ENCODE measurements at places on chromosomes 5 and 9. TPM values are rescaled to one million over a fixed set of nuclear protein-coding genes. Genes with fewer than 3 reads are reported as not detected.

GRCh38 chr5:14121552-14121951 is 21.6 kb upstream of the TRIO start:
- DNase-seq = no peak

- no peak for DNase-seq
These were observed 4.8 kb downstream of the GPX3 start for GRCh38 chr5:151025250-151025606.

- DNase-seq = no peak
These were observed 163.8 kb downstream of the GABRB2 start for GRCh38 chr5:161382685-161383084.

GRCh38 chr5:111769541-111769940 is 12.5 kb upstream of the NREP start:
- DNase-seq = no peak

- peak; percentile 88 for DNase-seq
These were observed 42.5 kb downstream of the ITGA2 start for GRCh38 chr5:53031695-53032096.

Gene FOXD4L4
- 0.15 TPM for total RNA-seq

DNA sequence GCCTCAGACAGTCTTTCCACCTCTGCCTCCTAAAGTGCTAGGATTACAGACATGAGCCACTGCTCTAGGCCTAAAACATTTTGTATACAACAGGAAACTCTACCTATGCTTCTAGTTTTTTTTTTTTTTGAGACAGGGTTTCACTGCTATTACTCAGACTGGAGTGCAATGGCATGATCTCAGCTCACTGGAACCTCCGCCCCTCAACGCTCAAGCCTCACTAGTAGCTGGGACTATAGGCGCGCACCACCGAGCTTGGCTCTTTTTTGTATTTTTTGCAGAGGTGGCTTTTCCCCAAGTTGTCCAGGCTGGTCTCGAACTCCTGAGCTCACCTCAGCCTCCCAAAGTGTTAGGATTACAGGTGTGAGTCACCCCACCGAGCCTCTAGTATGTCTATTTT is 5.4 kb downstream of the HSPA9 start:
- no peak for DNase-seq

- peak; percentile 65 for DNase-seq
These were observed 2.1 kb upstream of the OGN start for GRCh38 chr9:92406477-92406876.

GRCh38 chr9:82320566-82320965 is 332.0 kb downstream of the SPATA31D1 start:
- no peak for DNase-seq

Gene IL31RA
- 0.90 TPM for total RNA-seq

- no peak for DNase-seq
These were observed 95.5 kb upstream of the PRLR start for GRCh38 chr5:35325836-35326235.

- peak; percentile 56 for DNase-seq
These were observed 1167.6 kb downstream of the CDH12 start for GRCh38 chr5:21685522-21685921.

DNA sequence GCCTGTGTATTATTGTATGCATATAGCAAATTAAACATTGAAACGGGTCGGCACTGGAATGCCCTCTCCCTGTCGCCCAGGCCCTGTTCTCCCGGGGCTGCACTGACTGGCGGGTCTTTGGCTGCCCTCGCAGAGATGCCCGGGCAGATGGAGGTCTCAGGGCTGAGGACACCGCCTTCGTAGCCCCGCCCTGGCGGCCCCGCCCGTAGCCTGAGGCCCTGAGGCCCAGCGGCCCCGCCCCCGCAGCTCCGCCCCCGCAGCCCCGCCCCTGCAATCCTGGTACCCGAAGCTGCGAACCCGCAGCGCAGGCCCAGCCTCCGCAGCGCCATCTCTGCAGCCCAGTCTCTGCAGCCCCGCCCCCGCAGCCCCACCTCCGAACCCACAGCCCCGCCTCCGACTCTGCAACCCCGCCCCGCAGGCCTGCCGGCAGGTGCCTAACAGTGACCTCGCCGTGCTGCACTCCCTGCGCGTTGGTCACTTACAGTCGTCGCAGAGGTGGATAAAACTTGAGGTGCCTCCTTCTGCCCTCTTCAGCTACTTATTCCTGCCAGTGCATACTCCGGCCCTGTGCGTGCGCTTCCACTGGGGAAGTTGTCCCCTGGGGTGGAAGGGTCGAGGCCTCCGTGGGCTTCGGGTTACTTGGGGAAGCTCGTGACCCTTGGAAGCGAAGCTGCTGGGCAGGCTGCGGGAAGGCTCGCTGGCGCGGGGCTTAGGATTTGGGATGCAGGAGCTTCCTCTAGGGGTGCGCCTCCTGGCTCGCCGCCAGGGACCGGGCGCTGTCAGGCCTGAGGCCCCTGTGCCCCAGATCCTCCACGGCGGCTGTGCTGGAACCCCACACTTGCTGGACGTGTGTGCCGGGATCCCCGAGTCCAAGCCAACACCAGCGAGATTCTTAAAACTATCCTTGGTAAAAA is 72.3 kb downstream of the ICE1 start:
- peak; percentile 29 for DNase-seq

Gene ADAMTS12
- total RNA-seq = 0.88 TPM

- DNase-seq = no peak
These were observed 35.9 kb downstream of the ANXA6 start for GRCh38 chr5:151121665-151122064.

- DNase-seq = no peak
These were observed 85.6 kb upstream of the ATP10B start for GRCh38 chr5:160937570-160937969.

DNA sequence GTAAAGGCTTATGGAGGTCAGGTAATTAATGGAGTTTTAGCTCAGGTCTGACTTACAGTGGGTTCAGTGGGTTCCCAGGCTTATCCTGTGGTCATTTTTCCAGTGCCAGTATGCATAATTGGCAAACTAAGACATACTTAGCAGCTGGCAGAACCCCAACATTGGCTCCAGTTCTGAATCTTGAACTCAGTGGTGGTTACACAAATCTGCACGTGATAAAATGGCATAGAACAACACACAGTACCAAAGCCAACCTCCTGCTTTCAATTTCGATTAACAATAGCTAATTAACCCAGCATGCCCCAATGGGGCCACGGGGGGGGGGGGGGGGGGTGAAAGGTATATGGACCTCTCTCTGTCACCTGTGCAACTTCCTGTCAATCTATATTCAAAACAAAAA is 19.0 kb upstream of the BARX1 start:
- no peak for DNase-seq

GRCh38 chr5:126924331-126925033 is 105.9 kb downstream of the MARCHF3 start:
- no peak for DNase-seq

GRCh38 chr5:7957329-7957728 is 88.4 kb downstream of the MTRR start:
- no peak for DNase-seq

Gene PCDHA6
- not detected for total RNA-seq

- no peak for DNase-seq
These were observed 123.3 kb upstream of the MVB12B start for GRCh38 chr9:126203313-126203712.

- no peak for DNase-seq
These were observed 24.7 kb upstream of the SLC6A19 start for GRCh38 chr5:1176473-1177391.

GRCh38 chr5:178246624-178247279 is 14.2 kb upstream of the PHYKPL start:
- DNase-seq = no peak

GRCh38 chr9:11233696-11234095 is 620.9 kb upstream of the PTPRD start:
- DNase-seq = no peak

DNA sequence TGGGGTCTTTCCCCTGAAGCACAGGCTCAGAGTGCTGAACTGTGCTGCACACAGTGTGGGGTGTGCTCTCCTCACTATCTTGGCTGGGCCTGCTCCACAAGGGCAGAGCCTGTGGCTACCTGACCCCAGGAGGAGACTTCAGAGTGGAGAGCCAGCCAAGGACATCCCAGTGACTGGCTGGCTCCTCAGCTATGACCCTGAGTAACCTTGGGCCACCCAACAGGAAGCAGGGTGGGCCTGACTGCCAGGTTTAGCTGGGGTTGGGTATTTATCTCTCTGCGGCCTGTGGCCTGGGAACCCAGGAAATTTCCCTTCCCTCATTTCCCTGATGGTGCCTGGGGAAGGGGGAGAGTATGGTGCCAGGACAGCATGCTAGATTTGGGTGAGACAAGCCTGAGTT is 2.1 kb upstream of the EEIG1 start:
- no peak for DNase-seq

DNA sequence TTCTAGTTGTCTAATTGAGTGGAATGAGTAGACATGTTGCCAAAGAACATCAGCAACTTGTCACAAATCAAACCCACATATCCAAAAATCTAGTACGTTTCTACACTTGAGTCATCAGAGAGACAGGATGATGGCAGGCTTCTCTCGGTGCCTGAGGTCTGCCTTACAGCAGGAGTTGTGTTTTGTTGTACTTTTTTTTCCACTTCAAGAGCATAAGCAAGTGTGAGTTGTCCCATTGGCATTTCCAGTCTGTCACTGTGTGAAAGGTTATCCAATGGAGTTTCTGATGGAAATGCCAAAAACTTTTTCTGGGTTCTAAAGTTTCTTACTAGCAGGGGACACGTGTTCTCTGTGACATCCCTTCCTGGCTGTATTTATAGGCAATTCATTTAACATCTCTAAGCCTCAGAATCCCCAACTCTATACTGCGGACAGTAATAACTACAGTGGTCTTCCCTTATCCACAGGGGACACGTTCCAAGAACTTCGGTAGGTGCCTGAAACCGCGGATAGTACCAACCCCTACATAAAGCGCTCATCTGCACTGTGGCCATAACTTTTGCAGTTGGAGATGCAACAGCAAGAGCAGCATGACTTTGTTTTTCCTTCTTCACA is 246.5 kb downstream of the SYK start:
- DNase-seq = peak; percentile 83

Gene GAS1
- 0.15 TPM for total RNA-seq

DNA sequence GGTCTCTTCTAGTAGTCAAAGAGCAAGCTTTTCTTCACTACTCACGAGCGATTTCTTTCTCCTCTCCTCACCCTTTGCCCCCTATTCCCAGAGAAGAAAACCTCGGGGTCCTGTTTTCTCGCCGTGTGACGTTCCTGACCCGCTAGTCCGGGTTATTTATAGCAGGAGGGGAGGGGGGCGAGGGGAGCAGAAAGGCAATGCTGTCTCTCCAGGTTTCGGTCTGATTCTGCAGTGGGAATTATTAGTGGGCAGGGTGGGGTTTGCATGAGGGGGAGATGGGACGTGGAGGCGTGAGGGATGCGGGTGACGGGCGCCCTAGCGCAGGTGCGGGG is 847 bp upstream of the GABRB2 start:
- no peak for DNase-seq

Gene LIFR
- 36.4 TPM for total RNA-seq

DNA sequence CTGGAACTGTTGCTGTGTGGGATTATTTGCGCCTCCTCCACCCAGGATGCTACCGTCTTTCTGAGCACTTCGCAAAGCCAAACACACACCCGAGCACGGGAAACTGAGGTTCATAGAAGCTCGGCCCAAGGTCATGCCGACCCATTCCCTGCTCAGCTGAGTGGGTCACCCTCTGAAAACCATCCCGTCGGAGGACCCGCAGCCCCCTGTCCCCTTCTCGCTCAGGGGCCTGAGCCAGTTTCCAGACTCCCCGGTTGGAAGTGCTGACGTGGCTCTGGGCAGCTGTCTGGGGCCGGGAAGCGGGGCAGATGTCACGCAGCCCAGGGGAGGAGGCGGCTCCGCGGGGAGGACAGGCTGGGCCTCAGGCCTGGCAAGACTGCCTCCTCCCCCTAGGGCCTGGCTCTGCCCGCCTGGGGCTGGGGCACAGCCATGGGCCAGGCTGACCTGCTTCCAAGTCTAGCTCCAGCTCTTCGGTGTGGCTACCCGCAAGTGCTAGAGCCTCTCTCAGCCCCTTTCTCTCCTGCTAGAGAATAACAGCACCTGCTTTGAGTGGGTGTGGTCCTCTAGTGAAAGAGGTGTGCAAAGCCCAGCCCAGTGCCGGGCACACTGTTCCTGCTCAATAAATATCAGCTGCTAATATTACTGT is 9.9 kb upstream of the CXXC5 start:
- DNase-seq = peak; percentile 38

DNA sequence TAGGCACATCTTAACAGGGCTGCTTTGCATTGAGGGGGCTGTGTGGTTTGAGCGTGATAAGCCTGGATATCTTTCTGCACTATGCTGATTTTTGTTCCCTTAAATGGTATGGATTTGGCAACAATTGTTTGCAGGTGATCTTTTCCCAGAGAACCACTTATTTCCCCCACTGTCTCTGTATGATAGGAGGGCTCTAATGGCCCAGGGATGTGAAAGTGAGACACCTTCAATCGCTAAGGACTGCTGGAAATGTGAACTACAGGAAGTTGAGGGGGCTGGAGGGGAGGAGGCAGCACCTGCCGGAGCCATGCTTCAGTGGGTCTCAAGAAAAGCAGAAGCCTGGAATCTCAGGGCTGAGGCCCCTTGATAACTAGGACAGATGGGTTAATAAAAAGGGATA is 29.4 kb downstream of the SYK start:
- DNase-seq = no peak

DNA sequence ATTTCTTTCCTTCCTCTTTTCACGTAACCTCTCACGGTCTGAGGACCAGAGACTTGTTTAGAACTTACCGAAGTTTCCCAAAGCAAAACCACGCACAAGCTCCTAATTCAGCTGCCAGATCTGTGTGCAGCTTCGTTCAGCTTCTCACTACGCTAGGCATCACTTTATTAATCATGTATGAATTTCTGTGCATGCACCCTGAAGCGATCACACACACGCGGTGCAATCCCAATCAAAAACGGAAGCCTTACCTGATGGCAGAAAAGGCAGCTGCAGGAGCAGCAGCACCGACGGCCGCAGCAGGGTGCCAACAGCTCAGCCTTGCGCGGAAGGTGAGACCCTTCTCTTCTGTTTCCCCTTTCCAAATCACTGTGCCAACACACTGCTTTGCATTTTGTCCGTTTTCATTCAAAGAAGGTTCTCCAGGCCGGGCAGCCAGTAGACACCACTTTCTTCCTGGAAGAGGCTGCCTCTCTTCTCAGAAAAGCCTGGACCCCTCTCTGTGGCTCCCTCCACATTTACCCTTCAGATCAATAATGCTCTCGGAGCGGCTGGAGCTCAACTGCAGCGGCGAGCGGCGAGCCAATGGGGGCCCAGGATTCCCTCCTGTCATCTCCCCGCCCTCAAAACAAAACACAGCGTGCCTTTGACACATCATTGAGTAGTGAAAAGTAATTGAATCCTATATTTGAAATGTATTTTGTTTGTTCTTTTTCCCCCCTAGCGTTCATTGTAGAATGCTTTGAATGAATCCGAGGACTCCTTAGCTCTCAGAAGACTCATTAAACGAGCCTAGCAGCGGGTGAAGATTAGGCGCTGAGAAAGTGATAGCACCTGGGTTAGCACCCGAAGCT is at the start of gene CDH12:
TSS of gene CDH12 (minus strand) at position 538 of the 854 bp plus-strand sequence.
- DNase-seq = no peak

DNA sequence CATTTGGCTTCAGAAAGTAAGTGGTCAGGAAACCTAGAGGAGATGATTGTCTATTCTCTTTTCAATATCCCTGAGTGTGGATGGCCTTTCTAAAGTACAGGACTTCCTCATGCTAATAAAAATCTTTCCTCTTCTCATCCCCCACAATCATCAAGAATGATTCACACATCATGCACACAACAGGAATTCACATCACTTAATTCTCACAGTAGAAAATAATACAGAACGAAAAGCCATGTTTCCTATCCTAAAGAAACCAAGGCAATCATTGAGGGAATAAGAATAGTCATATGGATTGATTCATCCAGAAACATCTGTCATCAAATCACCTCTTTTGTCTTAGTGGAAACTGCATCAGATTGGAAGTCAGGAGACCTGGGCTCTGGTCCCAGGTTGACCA is 203.1 kb upstream of the PIK3R1 start:
- peak; percentile 21 for DNase-seq

Data from endothelial cell of umbilical vein (primary cell).